ENCODE measurements at places on chromosomes 7 and 10.
A peak's percentile ranks its signal among the peaks of the same experiment; 100 is the strongest.

GRCh38 chr7:44336491-44336890 is 11.1 kb upstream of the CAMK2B start:
- DNase-seq: no peak

DNA sequence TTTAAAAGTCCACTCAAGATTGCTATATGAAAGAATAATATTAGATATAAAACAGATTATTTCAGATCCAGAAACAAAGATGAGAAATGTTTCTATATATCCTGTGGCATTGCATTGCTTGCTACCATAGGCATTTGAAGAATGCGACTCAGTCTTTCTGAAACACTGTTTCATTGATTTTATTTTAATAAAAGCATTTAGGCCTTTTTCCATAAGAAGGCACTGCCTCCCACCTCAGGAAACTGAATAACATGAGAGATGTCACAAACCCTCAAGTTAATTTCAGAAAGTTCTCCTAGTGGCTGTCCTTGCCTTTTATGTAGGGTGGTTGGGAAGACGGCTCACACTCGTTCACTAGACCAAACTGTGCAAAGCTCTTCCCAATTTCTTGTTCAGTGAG is 23.3 kb downstream of the PRPS1L1 start:
- no peak for DNase-seq

DNA sequence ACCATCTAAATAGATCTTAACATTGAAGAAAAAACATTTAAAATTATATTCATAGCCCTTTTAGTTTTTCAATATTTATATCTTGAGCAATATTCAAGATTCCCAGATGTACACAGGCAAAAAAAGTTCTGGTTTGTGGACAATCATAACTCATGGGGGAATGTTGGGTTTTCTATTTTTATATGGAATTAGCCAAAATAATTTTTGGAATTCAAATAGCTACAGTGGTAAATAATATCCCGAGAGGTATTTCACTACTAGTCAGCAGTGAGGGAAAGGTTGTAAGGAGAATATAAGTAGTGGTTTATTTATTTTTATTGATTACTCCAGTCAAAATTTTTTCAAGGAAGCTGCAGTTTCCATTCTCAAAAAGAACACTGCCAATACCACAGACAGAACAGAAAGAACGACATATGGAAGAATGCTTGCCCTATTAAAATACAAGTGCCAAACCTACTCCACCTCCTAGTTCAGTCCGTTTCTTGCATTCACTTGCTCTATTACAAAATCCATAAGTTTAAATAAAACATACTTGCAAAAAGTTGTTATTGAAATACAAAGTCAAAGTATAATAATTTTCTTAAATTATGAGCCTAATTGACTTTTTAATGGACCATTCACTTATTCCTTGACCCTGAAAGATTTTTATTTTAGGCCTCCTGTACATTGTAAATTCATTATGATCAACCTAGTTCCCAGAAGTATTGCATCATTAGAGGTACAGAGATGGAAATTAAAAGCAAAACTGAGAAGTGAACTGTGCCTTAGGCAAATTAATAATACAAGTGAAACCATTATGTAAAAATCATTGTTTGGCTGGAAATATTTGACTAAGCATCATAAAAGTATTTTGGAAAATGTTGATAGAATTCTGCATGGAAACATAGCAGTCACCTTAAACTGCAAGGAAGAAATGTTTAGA is 533.2 kb downstream of the PARD3 start:
- DNase-seq: no peak

- peak; percentile 94 for DNase-seq
These were observed 494 bp downstream of the REPIN1 start for GRCh38 chr7:150368884-150369747.

GRCh38 chr7:1818575-1819258 is 148.6 kb downstream of the ELFN1 start:
- no peak for DNase-seq

GRCh38 chr7:156157409-156158012 is 345.2 kb upstream of the SHH start:
- DNase-seq: no peak

DNA sequence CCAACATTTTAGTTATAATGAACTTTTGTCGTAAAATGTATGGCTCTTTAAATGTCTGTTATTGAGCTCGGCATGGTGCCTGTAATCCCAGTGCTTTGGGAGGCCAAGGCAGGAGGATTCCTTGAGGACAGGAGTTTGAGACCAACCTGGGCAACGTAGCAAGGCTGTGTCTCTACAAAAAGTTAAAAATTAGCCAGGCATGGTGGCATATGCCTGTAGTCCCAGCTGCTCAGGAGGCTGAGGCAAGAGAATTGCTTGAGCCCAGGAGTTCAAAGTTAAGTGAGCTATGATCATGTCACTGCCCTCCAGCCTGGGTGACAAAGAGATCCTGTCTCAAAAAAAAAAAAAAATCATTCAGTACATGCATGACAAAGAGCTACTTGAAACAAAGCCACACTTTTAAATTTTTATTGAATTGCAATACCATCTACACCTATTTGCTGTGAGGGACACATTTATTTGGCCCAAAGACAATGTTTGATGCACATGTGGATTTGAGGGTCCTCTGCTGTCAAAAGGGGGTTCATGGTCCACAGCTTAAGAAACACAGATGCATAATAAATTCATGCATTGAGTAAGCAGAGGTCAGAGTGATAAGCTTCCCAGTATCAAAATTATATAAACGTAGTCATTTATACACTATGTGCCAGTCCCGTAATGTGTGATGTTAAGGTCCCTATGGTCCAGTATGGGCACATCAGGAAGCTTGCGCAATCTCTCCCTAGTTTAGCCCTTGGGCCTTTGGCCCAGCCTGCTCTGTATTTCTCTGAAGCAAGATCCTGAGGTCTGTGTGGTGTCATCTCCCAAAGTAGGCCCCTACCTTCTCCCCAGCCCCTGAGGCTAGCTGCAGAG is 4.4 kb upstream of the MALSU1 start:
- DNase-seq: no peak

DNA sequence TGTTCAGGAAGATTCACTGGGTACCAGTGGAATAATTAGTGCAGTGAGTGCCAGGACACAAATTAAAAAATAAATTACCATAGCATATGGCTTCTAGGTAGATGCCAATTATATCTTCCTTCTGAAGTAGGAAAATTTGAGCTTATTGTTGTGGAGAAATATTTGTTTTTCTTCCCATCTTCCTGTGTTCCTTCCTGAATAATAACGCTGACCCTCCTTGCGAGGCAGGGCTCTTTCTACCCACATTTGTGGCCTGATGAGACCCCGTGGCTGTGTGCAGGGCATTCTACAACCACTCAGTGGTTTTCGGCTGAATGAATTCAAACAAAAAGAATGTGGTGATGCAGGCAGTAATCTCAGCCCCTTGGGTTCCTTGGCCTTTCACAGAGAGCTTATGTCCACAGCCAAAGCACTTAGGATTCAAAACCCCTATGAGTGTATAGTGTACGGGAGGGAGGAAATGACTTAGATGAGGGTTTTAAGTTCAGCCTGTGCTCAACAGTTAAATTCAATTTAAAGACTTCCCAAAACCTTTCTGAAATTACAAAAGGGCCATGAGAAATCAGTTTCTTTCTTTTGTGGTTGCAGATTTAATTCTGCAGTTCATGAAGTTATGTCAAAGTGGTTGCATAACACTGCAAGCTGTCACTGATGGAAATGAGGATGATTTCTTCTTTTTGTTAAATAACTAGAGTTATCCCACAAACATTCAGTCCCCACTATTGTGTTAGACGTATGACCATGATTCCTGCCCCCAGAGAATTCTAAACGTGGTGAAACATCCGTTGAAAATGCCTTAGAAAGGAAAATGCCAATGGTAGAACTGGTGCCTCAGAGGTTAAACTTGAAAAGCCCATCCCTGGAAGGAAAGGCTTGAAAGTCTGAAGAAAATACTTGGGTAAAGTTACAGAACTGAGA is 255.3 kb downstream of the FZD1 start:
- no peak for DNase-seq

DNA sequence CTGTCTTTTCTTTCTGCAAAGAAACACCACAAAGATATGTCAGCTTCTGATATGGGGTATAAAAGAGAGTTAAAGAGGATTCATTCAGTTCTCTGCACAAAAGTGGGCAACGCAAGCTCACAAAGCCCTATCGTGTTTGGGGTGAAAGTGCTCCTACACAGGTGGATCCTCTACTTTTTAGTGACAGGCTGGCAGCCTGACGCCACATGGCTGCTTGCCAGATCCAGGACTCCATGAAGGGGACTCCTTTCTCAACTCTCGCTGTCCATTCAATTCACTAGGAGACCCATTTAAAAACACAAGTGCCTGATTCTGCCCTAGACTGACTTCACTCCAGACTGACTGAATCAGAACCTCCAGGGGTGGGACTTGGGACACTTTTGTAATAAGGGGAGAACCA is 8.0 kb downstream of the PARP12 start:
- DNase-seq: no peak

DNA sequence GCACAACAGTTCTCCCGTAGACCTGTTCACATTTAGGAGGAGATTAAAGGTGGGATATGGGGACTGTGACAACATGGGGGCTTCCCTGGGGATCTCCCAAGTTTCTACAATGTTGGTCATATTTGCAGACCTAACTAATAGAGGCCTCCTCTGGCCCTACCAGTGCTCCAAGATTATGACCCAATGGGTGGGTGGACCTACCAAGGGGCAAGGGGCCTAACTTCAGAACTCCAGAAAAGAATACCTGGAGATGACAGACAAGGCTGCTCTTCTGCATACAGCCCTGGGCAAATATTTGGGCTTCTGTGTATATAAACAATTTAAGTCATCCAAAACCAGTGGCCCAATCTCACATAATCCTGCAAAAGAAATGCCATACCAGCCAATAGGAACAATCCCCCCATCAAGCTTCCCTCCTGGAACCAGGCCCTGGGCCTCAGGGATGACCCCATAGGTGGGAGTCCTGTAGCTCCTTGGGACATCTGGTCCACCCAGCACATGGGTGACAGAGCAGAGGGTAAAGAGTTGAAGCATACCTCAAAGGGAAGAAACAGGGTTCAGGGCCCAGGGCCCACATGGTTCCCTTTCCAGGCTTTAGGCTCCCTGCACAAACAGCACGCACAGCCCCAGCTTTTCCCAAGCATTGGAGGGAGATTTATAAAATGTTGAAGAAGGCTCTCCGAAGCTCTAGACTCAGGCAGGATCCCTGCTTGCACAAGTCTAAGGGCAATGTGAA is 86.1 kb upstream of the CHST15 start:
- no peak for DNase-seq

DNA sequence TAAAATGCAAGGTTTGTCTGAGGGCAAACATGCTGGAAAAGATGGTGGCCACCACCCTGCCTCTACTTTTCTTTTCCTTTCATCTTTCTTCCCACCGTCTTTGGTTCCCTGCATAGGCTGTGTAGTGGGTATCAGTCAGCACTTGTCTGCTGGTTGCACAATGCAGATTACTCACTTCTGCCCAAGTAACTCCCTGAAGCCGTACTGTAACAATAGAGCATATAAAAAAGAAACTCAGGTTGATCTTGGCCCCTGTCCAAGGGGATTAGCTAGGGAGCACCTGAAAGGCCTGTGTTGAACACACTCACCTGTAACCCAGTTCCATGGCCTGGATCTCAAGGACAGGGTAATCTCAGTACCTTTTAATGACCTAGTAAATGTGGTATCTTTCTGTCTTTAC is 533.0 kb upstream of the GALNT17 start:
- no peak for DNase-seq

Data from ACHN (cell line).